ENCODE measurements at places on chromosomes 2 and 18.
A peak's percentile ranks its signal among the peaks of the same experiment; 100 is the strongest.

DNA sequence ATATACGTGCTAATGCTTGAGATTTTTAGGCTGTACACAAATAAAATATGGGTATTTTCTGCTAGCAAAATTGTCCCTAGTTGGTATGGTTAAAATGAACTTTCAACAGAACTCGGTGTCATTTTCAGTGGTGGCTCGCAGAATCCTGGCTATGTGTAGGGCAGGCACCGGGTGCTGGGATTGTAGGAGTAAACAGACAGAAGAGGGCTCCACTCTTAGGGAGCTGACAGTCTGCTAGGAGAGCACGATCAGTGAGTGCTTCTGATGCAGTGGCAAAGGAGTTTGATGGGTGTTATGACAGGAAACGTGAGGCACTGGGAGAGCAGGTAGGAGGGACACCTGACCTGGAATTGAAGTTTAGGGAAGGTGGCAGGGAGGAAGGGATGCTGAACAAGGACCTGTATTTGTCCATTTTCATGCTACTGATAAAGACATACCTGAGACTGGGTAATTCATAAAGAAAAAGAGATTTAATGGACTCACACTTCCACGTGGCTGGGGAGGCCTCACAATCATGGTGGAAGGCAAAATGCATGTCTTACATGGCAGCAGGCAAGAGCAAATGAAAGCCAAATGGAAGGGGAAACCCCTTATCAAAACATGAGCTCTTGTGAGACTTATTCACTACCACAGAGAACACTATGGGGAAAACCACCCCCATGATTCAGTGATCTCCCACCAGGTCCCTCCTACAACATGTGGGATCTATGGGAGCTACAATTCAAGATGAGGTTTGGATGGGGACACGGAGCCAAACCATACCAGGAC lies 105.4 kb upstream of the LCLAT1 start:
- no peak for DNase-seq

DNA sequence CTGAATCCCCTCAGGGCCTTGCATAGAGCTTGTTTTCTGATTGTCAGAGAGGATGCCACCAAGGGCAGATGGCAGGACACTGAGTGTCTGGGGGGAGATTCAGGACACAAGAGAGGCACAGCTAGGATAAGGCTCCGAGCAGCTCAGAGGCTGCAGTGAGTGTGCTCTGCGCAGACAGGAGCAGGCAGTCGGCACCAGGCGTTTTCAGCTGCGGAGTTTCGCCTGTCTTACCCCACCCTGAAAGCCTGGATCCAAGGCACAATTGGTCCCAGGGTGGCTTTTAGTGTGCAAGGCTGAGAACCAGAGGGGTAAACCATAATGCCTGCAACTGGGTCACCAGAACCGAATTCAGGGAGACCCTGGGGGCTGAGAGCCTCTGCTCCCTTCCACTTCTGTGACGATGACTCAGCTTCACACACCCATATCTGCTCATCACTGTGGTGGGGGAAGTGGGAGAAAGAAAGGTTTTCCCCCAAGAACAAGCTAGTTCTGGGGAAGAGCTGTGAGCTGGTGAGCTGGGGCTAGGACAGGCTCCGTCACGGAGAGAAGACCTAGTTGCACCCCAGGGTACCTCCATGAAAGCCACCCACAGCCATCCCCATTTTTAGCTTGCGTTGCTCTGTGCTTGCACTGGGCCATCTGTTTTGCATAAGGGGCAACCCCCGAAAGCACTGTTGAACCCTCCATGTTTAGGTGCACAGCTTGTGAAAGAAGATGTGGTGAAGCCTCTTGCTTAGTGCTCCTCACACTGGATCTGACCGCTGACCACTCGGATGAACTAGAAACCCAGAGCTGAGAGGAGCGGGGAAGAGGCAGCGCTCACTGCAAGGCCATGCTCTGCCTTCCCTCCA lies 173.7 kb downstream of the CELF4 start:
- no peak for DNase-seq

DNA sequence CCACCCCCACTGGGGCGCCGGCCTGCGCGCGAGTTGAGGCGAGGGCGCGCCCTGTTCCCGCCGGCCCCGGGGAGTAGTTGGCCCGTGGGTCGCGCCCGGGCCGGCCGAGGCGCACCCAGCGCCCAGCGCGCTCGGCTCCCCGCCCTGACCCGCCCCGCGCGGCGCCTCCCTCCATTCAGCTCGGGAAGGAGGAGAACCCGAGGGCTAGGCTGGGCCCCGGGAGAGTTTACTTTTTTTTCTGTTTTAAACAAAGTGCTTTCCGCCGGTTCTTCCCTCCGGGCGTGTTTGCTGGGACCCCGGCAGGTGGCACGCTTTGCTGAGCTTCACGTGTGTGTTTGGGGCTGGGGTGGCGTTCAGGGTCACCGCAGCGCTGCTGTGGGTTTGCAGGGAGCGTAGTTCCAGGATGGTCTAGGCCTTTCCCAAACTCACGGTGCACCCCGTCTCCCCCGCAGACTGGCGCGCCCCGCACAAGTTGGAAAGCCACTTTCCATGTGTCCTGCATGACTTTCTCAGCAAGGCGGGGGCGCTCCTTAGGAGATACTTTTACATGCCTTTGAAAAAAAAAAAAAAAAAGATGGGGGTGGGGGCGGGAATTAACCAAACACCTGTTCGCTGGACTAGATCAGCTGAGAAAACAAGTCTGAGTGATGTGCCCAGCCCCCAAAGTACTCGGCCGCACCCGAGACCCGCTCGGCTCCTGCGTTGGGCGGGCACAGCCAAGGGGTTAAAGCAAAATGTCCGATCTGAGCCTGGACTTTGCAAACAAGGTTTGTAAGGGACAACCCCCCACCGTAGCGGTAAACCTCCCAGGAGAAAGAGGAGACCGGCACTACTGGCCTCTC lies 825 bp downstream of the ITGA6 start:
- DNase-seq, result peak; percentile 19

DNA sequence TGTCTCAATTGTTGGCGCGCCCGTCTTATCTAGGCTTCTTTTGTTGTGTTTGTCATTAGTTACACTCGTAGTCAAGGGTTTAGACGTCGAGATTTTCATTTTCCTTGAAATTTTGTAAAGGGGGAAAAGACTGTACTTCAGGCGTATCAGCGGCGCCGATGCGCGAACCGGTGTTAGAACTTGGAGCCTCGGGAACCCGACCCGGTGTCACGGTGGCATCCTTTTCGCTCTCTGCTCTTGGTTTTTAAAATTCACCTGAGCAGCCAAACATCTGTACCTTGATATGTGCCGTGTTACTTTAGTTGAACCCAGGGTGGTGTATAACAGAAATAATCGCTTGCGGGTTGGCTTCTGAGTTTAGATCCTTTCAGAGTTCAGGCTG lies 643 bp downstream of the RMC1 start:
- no peak for DNase-seq

GRCh38 chr2:213848631-213849030 lies 562.2 kb upstream of the VWC2L start:
- DNase-seq, result no peak

- DNase-seq, result no peak
Measured at GRCh38 chr2:73418343-73418742, 32.7 kb downstream of the ALMS1 start.

DNA sequence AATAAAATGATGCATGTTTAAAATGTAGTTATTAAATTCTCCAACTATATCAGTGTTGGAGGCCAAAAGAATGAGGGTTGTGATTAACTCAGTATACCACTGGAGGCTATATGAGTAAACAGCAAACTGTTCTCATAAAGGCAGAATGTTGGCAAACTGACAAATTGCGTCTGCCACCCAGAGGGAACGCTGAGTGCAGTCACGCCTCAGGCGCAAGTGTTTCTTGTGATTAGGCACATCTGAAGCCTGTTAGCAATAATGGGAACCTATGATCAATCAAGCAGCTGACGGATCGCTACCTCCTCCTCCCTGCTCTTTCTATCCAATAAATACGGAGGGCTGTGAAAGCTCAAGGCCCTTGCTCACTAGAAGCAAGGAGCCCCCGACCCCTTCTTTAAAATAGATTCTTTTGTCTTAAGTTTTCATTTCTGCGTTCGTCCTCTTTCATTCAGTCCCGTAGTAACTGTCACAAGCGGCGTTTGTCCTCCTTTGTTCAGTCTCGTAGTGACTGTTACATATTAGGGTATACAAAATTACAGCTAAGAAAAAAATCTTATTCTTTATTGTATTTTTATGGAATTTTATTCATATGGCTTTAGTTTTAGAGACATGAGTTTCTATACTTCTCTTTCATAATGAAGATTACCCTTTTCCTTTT lies 16.3 kb upstream of the RMND5A start:
- no peak for DNase-seq

- DNase-seq, result no peak
Measured at GRCh38 chr2:19971691-19972090, 18.2 kb downstream of the WDR35 start.

DNA sequence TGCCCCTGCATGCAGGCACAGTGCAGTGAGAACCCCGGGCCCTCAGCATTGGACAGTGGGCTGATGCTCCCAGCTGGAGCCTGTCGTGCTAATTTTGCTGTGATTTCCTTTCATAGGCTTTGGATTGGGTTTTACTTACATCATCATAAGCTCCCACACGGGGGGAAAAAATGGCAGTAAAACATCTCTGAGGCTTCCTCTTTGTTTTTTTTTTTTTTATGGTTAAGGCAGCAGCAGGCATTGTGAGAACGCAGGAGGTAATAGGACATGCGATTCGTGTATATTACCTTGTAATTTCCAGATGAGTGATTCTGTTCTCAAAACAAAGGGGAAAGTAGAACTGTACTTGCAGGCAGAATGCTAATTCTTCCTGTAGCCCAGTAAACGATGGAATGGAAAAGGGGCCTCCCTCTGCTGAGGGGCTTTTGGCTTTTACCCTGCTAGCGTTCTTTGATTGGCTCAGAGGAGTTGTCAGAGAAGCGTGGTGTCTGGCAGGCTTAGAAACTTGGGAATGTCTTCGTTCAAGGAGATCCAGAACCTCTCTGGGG lies 89.7 kb downstream of the NPAS2 start:
- no peak for DNase-seq

- no peak for DNase-seq
Measured at GRCh38 chr2:1675633-1676032, 68.7 kb downstream of the PXDN start.

DNA sequence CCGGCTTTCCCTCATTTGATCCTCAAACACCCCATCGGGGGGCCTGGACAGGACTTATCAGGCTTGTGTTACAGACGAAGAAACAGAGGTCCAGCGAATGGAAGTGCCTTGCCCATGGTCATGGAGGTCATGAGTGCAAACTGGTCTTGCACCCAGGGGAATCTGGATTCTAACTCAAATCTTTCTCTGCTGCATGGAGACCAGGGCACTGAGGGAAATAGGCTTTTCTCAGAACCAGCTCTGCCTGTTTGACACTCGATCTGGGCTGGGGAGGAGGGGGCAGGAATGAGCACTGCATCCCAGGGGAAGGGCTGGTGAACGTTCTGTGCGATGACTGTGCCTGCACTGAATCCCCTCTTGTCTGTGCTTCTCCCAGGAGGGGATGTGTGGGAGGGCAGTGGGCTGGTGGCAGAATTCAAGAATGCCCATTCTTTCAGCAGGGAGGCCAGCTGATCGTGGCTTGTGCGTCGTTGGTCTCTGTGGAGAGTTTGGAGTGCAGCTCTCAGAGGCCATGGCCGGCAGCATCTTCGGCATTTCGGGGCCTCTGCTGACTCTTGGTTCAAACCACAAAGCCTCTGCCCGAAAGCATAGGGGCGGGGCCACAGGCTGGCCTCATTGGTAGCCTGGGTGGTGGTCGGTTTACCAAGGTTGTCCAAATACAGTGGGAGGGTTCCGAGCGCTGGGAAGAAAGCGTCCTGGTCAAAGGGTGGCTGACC lies 171.6 kb downstream of the DDX1 start:
- no peak for DNase-seq

- DNase-seq, result no peak
Measured at GRCh38 chr2:151198645-151199044, 63.0 kb downstream of the RBM43 start.

- peak; percentile 68 for DNase-seq
Measured at GRCh38 chr2:218880102-218880858, at the start of gene WNT10A. Gene WNT10A, plus strand, starts transcription at chr2:218880852. Its CDS starts 144 bp downstream, at chr2:218880996.

DNA sequence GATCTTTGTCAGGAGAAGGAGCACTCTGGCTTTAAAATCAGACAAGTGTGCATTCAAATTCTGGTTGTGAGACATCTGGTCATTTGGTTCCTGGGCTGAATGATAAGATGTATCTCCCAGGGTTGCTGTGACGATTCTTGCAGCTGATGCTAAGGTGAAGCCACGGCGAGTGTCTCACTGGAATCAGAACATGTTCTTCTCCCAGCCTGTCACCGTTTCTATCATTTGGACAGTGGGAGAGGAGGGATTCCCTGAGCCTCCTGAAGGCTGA lies 68.3 kb downstream of the NCK2 start:
- no peak for DNase-seq

DNA sequence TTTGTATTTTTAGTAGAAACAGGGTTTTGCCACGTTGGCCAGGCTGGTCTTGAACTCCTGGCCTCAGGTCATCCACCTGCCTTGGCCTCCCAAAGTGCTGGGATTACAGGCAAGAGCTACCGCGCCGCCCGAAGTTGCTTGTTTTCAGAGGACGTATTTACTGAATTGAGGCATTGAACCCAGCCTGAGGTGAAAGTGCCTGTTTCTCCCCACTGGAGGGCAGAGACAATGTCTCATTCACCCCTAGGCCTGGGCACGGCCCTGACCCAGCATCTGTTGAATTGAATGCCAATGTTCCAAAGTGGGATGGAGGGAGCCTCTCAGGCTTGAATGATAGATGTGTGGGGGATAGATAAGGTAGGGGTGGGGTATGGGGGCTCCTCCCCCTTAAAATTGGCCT lies 4.5 kb upstream of the TMBIM1 start:
- no peak for DNase-seq

DNA sequence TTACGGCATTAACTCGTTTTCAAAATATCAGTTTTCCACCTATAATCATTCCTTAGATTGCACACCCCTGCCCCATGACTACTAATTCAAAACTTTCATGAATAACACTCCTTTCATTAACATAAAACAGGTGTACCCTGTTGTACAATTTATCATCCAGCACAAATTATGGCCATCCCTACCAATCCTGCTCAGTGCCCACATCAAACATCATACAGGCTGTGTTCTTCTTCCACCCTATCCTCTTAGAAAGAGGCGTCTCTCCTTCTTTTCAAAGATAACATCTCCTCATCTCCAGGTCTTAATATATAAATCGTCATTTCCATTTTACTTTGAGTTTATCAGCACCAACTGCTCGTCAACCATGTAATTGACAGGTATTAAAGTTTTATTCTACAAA lies 67.6 kb downstream of the SLC66A3 start:
- DNase-seq, result no peak

DNA sequence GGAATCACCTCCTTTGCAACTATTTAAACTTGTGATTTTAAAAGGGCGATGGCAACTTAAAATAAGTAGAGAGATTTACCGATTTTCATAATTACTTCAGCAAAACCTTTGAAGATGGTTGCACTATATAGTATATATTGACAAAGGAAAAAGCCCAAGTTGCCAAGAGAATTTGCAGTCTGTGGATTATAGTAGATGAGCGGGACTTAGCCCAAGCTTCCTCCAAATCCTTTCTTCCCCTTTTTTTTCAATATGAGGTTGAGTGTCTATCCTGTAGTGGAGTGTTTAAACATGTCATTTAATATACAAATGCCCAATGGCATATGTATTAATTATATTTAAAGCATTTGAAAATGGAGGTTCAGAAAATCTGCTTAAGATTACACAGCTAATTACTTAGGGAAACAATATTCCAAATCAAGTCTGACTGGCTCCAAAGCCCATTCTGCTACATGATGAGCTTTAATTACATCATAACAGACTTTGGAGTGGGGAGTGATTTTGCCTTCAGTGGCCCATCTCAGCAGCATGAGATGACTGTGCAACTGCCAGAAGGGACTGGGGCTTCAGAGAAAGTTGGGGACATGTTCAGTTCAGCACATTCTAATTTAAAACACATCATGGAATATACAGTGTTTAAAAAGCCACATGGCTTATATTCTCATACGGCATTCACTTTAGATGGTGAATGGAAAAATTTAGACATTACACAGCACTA lies 73.2 kb downstream of the COL3A1 start:
- no peak for DNase-seq

Measured in activated naive CD4-positive, alpha-beta T cell (primary cell).